Coronary artery (tissue), 2 donors: ENCODE measurements at places on chromosomes 12 and 14.

GRCh38 chr12:104477510-104478390, 21.0 kb downstream of the CHST11 start:
- no peak for DNase-seq

GRCh38 chr14:91322623-91323022, 78.1 kb upstream of the GPR68 start:
- no peak for DNase-seq

DNA sequence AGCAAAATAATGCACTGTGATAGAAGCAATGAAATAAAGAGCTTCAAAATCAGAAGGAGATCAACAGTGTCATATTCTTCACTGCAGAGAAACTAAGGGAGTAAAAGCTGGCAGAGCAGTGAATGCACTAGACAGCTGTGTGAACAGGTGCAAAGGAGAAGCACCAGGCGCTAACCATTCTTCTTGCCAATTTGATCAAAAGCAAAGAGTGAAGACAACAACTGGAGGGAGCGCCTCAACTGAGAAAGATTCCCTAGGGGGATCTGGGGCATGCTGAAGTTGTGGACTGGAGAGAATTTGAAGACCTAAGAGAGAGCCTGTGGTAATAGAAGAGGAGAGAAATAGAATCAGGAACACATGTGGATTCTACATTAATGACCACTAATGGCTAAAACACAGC, 50.4 kb upstream of the OVCH1 start:
- DNase-seq: no peak

DNA sequence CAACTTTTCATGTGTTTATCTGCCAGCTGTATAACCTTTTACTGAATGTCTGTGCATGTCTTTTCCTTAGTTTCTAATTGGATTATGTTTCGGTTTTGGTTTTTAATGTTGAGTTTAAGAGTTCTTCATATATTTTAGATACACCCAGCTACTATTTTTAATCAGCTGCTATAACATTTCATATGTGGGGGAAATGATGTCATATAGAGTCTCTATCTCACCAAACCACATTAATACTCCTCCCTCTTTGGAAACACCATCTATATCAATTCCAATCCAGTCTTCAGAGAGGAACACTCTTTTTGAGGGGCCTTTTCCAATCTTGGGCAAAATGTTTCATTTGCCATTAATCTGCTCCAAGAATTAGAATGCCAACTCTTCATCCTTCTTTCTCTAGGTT, 28.5 kb upstream of the GCH1 start:
- no peak for DNase-seq

DNA sequence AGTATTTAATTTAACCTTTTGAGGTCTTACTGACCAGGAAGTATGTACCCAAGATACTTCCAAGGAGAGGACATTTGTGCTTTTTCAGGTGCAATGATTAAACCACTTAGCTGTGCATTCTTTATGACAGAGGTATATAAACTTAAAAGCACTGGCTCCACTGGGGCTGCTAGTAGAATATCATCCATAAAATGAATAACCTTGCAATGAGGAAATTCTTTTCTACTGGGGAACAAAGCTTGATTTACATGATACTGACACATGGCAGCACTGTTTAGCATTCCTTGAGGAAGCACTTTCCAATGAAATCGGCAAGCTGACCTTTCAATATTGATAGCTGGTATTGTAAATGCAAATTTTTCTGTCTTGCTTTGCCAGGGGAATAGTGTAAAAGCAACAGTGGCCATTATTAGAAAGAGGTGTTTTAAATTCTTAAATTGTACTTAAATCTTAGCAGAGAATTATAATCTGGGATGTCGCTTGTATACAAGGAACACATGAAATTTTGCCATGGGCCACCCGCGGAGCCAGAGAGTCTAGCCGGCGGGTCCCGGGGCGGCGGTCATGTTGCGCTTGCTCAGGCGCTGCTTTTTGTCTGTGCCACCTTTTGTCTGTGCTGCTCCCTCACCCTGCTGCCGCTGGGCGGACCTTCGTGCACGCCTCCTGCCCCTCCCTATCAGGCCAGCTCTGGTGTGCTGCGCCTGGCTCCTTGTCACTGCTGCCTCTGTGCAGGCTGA, 20.9 kb upstream of the BLTP3B start:
- DNase-seq: peak; percentile 83

DNA sequence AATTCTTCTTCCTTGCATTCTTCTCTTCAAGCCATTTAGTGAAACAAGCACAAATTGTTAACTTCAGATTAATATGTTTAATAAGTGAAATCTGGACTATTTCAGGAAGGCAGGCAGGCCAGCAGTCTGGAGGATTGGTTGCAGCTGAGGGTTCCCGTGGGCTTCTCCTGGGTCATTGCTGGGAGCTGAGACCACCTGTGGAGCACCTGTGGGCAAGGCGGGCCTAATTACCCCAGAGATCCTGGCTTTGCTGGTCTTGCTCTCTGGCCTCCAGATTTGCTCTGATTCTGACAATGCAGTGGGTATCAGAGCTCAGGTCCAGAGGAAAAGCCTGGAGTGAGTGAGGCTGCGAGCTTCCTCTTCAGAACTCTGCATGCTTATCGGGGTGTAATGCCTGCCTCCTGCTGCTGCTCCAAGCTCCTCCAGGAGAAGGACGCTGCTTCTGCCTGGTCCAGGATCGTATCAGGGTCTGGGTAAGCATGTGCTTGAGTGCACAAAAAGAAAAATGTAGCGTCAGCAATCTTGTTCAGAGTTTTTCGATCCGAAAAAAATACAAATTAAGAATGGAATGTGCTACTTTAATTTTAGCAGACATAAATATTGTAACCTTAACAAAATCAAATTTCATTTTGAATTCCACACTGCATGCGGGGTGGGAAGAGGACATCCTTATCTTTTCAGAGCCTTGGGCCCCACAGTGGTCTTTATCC, 93.8 kb downstream of the TMEM30B start:
- no peak for DNase-seq

DNA sequence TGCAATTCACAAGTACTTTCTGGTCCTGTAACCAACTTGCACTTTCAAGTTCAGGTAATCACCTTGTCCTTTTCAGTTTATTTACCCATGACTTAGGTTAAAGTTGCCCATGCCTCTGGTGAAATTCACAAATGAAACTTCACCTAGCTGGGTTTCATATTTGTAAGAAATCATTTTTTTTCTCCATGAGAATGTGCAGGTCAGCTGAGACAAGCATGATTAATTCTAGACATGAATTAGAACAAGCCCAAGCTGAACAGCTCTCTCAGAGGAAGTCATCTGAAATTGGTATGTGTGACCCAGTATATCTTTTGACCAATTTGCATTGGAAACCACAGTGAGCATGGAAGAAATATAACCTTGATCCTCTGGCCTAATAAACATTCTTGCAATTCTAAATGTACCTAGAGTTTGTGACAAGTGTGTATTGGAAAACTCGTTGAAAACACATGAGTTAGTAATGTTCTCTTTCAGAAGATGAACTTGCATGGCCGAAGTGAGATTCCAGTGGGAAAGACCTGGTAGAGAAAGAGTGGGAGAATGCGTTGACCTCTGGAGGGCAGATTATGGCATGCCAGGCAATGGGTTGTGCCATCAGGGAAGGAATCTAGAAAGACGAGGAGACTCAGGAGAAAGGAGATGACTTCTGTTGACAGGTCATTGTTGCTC, 486.5 kb downstream of the ZFP36L1 start:
- DNase-seq: no peak

DNA sequence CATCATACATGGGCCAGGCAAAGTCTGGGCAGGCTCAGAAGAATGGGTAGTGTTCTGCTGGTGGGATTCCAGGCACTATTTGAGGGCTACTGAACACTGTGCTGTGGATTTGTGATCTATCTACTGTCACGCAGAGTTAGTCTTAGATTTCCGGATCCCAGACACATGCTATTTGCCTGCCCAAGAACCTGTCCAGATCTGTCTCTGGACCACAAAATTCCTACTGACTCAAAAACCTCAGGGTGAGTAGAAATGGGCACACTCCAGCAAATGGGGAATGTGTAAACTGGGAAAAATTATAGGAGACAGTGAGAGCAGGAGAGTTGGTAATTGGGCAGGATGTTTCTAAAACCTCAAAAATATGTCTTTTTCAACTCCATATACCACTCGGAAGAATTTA, 129.9 kb downstream of the GALC start:
- DNase-seq: no peak

DNA sequence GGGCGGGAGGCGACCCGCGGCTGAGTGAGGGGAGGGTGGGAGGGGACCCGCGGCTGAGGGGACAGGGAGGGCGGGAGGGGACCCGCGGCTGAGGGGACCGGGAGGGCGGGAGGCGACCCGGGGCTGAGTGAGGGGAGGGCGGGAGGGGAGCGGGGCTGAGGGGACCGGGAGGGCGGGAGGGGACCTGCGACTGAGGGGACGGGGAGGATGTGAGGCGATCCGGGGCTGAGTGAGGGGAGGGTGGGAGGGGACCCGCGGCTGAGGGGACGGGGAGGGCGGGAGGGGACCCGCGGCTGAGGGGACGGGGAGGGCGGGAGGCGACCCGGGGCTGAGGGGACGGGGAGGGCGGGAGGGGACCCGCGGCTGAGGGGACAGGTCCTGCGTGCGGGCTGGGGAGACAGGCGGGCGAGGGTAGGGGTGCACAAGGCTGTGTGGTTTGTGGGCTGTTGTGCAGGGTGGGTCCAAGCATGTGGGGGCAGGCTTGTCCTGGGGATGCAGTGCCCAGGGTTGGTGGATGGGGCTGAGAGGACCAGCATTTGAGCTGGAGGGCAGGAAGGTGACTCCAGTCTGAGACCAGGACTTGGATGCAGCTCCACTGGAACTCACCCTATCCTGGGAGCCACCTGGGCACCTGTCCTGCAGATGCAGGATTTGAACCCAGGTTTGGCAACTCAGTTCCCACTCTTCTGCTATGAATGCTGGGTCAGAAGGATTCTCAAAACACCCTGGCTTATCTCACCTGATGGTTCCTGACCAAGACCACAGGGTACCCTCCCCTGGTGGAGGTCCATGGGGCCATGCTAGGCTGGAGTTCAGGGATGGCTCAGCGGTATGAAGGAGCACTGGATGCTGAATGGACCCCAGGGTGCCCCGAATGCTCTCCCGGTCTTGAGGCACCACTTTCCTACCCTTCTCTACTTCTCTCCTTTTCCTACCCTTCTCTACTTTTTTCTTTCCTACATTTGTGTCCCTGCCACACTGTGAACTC, 9.4 kb downstream of the PLD4 start:
- no peak for DNase-seq

GRCh38 chr12:106138633-106139421, at the start of gene NUAK1:
Gene NUAK1 (minus strand): TSS chr12:106138954. CDS start chr12:106138653, 301 bp downstream.
- no peak for DNase-seq

- no peak for DNase-seq
These were observed 9.3 kb upstream of the OAS3 start for GRCh38 chr12:112928978-112929377.
